IPS DF 19.7 (cell line): ENCODE measurements at places on chromosomes 16 and 17.
A peak's percentile ranks its signal among the peaks of the same experiment; 100 is the strongest.

DNA sequence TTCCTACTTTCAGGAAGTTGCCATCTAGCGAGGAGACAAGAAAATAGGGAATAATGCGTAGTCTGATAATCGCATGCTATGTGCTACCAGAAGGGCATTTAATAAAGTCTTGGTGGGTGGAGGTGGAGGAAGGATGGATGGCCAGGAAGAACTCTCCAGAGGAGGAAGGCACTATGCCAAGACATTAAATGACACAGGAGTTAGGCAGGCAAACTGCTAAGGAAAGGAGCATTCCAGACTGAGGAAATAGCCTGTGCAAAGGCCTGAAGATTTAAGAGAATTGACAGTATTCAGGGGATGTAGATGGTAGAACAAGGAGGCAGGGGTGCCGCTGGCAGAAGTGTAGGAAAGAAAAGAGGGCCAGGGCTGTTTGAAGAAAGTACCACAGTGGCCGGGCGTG lies 19.3 kb upstream of the ARHGAP44 start:
- no peak for DNase-seq

- DNase-seq: no peak
These were observed 762 bp downstream of the PYCARD start for GRCh38 chr16:31201582-31202413.

DNA sequence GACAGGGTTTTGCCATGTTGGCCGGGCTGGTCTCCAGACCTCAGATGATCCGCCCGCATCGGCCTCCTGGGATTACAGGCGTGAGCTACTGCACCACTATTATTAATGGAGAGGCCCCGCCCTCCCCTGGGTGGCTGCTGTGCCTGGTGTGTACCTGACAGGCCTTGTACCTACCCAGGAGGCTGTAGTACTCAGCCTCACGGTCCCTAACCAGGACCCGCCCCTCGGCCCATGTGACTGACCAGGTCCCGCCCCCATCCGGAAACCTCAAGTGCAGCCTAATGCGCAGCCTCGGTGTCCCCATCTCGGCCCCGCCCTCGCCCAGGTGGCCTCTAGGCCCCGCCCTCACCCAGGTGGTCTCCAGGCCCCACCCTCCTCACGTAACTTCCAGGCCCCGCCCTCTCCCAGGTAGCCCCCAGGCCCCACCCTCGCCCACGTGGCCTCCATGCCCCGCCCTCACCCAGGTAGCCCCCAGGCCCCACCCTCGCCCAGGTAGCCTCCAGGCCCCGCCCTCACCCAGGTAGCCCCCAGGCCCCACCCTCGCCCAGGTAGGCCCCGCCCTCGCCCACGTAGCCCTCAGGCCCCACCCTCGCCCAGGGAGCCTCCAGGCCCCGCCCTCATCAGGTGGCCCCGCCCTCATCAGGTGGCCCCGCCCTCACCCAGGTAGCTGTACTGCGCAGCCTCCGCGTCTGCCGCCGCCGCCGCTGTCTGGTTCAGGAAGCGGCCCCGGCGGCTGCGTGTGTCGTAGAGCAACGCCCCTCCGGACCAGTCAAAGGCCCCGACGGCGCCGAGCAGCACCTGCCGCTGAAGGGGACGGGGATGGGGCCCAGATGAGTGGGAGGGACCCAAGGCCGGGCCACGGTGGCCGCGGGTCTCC lies 31.0 kb downstream of the HASPIN start:
- peak; percentile 84 for DNase-seq

GRCh38 chr16:58024486-58025350 lies 836 bp upstream of the MMP15 start:
- DNase-seq: no peak

DNA sequence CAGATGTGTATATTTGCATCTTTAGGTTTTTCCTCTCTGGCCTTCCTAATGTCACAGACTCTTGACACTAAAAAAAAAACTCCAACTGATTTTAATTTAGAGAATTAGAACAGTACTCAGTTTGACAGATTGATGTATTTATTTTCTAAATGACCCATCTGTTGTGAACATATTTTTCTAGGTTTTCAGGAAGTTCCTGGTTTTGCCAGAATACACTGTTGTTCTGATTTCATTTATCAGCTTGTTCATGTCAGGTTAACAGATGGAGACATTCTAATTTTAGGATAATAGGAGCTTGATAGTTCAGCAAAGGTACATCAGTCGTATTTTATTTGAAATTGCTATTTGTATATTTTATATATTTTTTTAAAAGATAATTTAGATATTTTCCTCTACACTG lies 133.4 kb downstream of the TANC2 start:
- no peak for DNase-seq

GRCh38 chr17:50973557-50974494 lies 107.7 kb upstream of the TOB1 start:
- no peak for DNase-seq

DNA sequence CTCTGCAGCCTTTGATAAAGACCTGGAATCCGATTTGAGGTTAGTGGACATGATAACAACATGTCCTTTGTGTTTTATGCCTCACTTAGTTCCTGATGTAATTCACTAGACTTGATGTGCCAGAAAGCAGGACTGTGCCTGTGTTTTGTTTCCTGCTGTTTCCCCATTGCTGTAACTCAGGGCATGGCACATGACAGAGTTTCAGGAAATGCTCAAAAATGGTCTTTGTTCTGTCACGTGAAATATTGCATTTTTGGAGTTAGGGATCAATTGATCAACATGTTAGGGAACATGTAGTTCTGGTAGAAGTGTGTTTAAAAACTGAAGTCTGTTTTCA lies 32.8 kb downstream of the DHX38 start:
- no peak for DNase-seq

GRCh38 chr17:8393470-8394231 lies 4.0 kb downstream of the RNF222 start:
- DNase-seq: no peak

DNA sequence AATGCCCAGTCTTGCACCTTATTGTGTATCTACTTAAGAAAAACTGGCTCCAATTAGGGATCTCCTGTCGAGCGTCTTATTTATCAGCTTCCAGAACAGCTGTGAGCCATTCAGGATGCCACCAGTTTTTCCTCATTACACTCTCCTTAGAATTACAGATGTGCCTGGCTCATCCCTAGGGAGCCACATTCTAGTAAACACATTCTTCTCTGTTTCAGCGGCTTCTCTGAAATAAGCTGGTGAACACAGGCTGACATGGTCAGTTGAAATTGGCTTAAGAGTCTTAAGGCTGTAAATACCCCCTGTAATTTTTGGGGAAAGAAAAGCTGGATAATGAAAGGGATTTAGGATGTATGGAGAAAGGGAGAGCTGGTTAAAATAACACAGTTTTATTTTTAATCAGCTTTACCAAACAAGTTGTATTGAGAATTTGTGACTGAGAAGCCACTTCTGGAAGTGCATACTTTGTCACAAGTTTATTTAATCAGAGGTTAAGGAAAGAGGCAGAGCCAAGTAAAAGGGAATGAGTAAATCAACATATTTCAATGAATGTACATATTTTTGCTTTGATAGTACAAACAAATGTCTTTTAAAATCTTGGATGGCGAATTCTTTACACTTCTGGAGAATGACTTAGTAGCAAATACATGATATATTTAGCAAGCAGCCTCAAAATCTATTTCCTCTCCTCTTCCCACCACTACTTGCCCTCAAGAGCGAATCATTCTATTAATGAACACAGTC lies 562.0 kb upstream of the GOT2 start:
- DNase-seq: no peak

DNA sequence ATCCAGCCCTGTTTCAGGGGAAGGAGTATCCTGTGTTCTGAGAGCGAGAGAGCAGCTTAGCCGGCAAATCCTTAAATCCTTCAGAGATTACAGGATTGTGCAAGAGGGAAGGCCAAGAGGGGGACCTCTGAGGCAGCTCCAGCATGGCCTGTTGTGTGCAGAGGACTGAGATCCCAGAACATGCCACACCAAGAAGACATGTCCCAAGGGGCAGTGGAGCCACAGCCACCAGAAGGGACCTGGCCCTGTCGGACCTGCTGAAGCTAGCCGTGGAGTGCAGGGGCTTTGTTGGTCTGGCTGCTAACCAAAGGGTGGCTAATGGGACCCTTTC lies 1.6 kb upstream of the MRC2 start:
- DNase-seq: no peak
